Lung (tissue), 17 donors: ENCODE measurements at places on chromosomes 1 and 21. TPM values are rescaled to one million over a fixed set of nuclear protein-coding genes. Genes with fewer than 3 reads are reported as not detected.

GRCh38 chr1:185559684-185560331 lies 174.4 kb upstream of the HMCN1 start:
- H3K4me3 ChIP-seq = no peak overlapping the region
- H3K27me3 ChIP-seq = no peaks in the 10 kb centered on the region
- H3K36me3 ChIP-seq = no peaks in the 10 kb centered on the region
- H3K27ac ChIP-seq = no peak overlapping the region

CLCA4 gene
- total RNA-seq = 0.11 TPM

DNA sequence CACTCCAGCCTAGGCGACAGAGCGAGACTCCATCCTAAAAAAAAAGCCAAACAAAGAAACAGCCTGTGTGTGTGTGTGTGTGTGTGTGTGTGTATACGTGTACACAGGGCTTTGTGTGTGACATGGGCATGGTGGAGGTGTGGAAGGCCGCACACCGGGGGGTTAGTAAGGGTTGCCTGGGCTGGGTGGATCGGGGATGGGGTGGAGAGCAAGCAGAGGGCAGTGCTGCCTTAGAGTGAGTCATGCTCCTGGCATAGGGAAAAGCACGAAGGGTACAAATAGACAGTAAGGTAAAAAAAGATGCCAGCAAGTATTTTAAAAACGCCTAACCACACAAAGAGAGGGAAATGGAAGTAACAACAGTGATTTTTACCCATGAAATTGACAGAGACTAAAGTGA lies 6.2 kb downstream of the PRMT2 start:
- H3K4me3 ChIP-seq = no peak overlapping the region
- no peak overlapping the region for H3K27ac ChIP-seq
- H3K27me3 ChIP-seq = no peaks in the 10 kb centered on the region
- DNase-seq = no peak

DNA sequence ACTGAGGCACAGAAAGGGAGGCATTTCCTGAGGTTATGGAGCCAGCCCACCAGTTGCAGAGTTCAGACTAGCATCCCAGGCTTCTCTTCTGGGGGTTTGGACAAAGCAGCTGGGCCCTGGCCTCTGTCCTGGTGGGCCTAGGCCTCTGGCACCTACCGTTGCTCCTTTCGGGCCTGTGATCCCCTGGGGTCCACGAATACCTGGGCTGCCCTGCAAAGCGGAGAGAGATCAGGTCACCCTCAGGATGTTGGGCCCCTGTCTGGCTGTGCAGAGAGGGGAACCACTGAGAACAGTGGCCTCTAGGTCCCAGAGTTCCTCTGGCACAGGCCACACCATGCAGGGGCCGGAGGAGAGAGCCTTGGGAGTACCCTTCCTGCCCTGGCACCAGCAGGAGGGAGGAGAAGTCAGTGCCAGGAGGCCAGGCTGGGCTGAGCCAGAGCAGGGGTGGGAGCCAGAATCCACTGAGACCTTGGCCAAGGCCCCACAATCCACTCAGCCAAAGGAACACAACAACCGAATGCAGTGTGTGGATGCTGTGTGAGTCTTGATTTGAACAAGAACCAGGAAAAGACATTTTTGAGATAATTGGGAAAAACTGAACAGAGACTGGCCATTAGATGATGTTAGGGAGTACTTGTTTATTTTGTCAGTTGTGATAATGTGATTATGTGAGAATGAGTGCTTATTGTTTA lies 8.9 kb downstream of the COL9A2 start:
- peaks cover 27% of the 10 kb centered on the region for H3K4me1 ChIP-seq
- peak; percentile 77 for DNase-seq
- no peak overlapping the region for H3K4me3 ChIP-seq
- no peak overlapping the region for H3K27ac ChIP-seq

DNA sequence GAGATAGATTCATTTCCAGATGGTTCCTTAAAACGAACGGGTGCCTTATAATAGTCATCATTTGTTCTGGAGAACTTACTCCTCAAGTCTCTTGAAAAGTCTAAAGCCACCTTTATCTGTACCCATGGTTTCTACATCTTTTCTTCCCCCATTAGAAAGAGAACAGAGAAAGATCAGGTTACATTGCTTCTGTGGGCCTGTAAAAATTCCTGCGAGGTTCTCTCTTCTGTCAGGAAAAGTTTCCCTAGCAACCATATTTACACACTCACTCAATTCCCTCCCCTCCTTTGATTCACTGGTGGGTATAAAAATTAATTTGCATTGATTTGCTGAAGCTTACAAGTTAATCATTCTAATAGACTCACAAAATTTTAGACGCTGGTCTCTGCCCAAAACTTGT lies 6.7 kb downstream of the PHC2 start:
- no peak overlapping the region for H3K4me3 ChIP-seq
- peaks cover 3% of the 10 kb centered on the region for H3K36me3 ChIP-seq
- DNase-seq = no peak

- no peaks in the 10 kb centered on the region for H3K36me3 ChIP-seq
- no peak for DNase-seq
- H3K4me3 ChIP-seq = no peak overlapping the region
- peaks cover 15% of the 10 kb centered on the region for H3K4me1 ChIP-seq
- no peaks in the 10 kb centered on the region for H3K27me3 ChIP-seq
Observed at GRCh38 chr1:60835649-60836048, 246.7 kb upstream of the NFIA start.

RNU1-1 gene
- total RNA-seq = under 0.01 TPM

NBPF1 gene
- total RNA-seq = 54.1 TPM

GRCh38 chr1:27590917-27591508 lies 12.9 kb downstream of the AHDC1 start:
- H3K4me1 ChIP-seq = peaks cover 36% of the 10 kb centered on the region
- peak overlapping the region; percentile 16 for H3K27ac ChIP-seq
- H3K27me3 ChIP-seq = no peaks in the 10 kb centered on the region
- H3K36me3 ChIP-seq = peaks cover 4% of the 10 kb centered on the region
- H3K4me3 ChIP-seq = no peak overlapping the region

GRCh38 chr1:48470950-48471690 lies 884 bp downstream of the SPATA6 start:
- no peaks in the 10 kb centered on the region for H3K36me3 ChIP-seq
- H3K4me1 ChIP-seq = peaks cover 42% of the 10 kb centered on the region
- H3K27me3 ChIP-seq = no peaks in the 10 kb centered on the region
- peak overlapping the region; percentile 47 for H3K27ac ChIP-seq
- DNase-seq = no peak

ORC1 gene
- total RNA-seq = 2.3 TPM

- H3K27me3 ChIP-seq = no peaks in the 10 kb centered on the region
- DNase-seq = no peak
- no peaks in the 10 kb centered on the region for H3K36me3 ChIP-seq
- H3K4me1 ChIP-seq = no peaks in the 10 kb centered on the region
- no peak overlapping the region for H3K27ac ChIP-seq
Observed at GRCh38 chr1:214953901-214954616, 128.5 kb upstream of the KCNK2 start.

IL19 gene
- 0.12 TPM for total RNA-seq

- H3K36me3 ChIP-seq = no peaks in the 10 kb centered on the region
- no peaks in the 10 kb centered on the region for H3K27me3 ChIP-seq
- DNase-seq = peak; percentile 56
- no peaks in the 10 kb centered on the region for H3K4me1 ChIP-seq
- no peak overlapping the region for H3K4me3 ChIP-seq
Observed at GRCh38 chr1:63892632-63893395, 119.0 kb downstream of the ROR1 start.

DNA sequence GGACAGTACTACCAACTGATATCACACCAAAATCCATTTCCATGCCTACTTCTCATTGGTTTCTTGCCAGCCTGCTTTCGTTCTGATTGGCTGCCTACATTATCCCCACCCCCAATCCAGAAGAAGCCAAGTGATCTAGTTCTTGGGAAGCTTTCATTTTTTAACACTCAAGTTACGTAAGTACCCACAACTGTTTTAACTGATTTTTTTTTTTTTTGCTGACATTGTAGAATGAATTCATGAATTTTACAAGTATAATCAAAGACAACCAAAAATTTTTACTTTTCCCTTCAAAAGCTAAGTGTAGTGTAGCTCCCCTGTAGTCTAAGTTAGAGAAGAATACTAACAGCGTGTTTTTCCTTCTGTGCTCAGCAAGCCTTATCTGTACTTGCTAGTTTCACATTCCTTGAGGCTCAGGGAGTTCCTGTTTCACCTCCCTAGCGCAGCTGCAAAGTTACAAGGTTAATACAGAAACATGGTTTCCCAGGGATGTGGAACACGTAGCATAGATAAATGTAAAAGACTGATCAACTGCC lies at the start of gene SLC9C2:
TSS of gene SLC9C2 (minus strand) at position 17 of the 536 bp plus-strand sequence. CDS start 1,296 bp downstream, outside the sequence.
- H3K4me3 ChIP-seq = no peak within 1 kb of the TSS
- no peaks in the 10 kb centered on the region for H3K4me1 ChIP-seq
- H3K27me3 ChIP-seq = no peaks in the 10 kb centered on the region
- peak; percentile 49 for DNase-seq
- H3K36me3 ChIP-seq = no peaks in the 10 kb centered on the region

ADGRL4 gene
- 9.6 TPM for total RNA-seq

RGSL1 gene
- not detected for total RNA-seq

DNA sequence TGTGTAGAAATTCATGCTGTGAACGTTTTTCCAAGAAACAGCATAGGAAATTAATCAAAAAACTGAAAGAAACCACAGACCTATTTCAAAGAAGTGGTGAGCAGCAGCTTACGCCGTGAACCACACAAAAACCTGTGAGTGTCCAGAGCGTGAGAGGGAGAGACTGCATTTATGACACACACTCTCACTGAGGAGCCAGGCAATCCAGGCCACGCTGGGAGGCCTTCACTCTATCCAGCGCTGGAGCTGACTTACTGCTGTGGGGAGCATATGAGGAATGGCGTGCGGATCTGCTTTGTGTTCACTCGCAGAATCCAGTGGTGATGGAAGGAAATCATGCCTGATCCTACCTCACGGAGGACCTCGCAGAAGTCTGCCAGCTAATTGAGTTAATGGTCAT lies 12.7 kb downstream of the ADAMTS1 start:
- peaks cover 2% of the 10 kb centered on the region for H3K36me3 ChIP-seq
- no peaks in the 10 kb centered on the region for H3K27me3 ChIP-seq
- H3K27ac ChIP-seq = no peak overlapping the region
- peaks cover 4% of the 10 kb centered on the region for H3K4me1 ChIP-seq
- DNase-seq = no peak
- H3K4me3 ChIP-seq = no peak overlapping the region

DNA sequence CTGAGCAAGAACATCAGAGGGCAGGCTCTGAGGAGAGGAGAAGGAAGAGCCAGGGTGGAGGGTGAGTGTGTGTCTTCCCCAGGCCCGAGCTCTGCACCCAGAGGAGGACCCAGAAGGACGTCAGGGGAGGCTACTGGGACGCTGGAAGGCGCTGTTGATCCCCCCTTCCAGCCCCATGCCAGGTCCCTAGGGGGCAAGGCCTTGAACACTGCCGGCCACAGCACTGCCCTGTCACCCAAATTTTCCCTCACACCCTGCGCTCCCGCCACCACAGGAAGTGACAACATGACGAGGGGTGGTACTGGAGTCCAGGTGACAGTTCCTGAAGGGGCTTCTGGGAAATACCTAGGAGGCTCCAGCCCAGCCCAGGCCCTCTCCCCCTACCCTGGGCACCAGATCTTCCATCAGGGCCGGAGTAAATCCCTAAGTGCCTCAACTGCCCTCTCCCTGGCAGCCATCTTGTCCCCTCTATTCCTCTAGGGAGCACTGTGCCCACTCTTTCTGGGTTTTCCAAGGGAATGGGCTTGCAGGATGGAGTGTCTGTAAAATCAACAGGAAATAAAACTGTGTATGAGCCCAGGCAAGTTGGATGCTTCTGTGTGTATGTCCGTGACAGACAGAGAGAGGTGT lies 17.1 kb downstream of the BCAN start:
- no peaks in the 10 kb centered on the region for H3K36me3 ChIP-seq
- H3K4me3 ChIP-seq = no peak overlapping the region
- H3K27me3 ChIP-seq = no peaks in the 10 kb centered on the region
- no peak overlapping the region for H3K27ac ChIP-seq
- DNase-seq = no peak

DNA sequence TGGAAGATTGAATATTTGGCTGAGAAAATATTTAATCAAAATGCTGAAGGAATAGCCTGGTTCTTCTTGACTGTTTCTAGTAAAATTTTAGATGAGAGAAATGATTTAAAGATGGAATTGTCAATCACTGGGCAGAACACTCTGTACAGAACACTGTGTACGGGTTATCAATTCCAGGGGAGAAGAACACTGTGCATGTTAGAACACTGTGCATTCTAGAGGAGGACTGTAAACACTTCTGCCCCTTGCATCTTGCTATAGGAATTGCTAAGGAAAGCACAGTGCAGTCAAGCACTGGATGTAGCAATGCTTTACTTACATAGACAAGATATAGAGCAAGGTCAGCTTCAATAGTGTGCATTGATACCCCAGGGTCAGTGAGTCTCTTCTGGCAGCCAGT lies 98.7 kb downstream of the RWDD3 start:
- H3K4me3 ChIP-seq = no peak overlapping the region
- no peaks in the 10 kb centered on the region for H3K36me3 ChIP-seq
- H3K27me3 ChIP-seq = no peaks in the 10 kb centered on the region
- H3K4me1 ChIP-seq = no peaks in the 10 kb centered on the region
- no peak for DNase-seq
- H3K27ac ChIP-seq = no peak overlapping the region

LDLRAD1 gene
- total RNA-seq = 30.1 TPM

- H3K27me3 ChIP-seq = no peaks in the 10 kb centered on the region
- DNase-seq = no peak
- H3K36me3 ChIP-seq = no peaks in the 10 kb centered on the region
- H3K27ac ChIP-seq = no peak overlapping the region
Observed at GRCh38 chr1:199878823-199879222, 148.7 kb upstream of the NR5A2 start.

DNA sequence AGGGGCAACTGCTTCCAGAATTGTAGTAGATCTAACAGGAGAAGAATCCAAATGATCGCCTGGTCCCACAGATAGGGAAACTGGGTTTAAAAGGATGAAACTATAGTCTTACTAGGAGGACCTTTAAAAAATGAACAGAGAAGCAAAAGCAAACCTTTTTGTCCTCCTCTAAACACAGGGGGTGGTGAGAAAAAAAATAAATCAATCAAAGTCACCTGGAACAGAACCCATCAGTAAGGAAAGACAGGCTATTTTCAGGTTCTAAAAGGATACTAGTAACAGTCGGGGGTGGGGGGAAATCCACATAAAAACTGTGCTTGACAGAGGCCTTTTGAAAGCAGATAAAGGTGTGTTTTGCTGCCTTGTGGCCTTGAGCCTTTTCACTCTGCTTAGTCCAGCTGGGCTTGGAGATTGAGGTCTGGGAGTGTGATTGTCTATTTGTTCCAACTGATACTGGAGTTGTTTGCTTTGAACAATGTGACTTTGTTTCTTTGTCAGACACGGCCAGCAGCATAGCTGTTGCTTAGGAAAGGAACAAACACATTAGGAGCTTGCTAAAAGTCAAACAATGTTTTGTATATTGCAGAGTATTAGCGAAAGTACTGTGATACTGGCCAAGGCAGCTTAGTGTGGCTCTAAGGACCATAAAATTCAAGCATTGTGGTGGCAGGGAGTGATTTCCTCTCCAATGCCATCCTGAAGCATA lies 141.1 kb upstream of the IRF2BP2 start:
- peaks cover 5% of the 10 kb centered on the region for H3K4me1 ChIP-seq
- no peak overlapping the region for H3K4me3 ChIP-seq
- no peaks in the 10 kb centered on the region for H3K36me3 ChIP-seq
- DNase-seq = no peak
